Osteocyte (in vitro differentiated cells): ENCODE measurements at places on chromosomes 13 and 19. TPM values are rescaled to one million over a fixed set of nuclear protein-coding genes. Genes with fewer than 3 reads are reported as not detected.
A peak's percentile ranks its signal among the peaks of the same experiment; 100 is the strongest.

DNA sequence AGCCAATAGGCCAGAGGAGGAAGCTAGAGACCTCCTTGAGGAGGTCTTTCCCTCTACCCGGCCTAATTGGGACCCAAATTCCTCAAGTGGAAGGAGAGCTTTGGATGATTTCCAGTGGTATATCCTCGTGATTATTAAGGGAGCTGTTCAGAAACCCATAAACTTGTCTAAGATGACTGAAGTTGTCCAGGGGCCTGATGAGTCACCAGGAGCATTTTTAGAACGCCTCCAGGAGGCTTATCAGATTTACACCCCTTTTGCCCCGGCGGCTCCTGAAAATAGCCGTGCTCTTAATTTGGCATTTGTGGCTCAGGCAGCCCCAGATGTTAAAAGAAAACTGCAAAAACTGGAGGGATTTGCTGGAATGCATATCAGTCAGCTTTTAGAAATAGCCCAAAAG is 198.1 kb downstream of the ZNF486 start:
- no peak overlapping the region for H3K4me3 ChIP-seq
- no peak for DNase-seq
- H3K4me1 ChIP-seq, result no peaks in the 10 kb centered on the region
- peaks cover 2% of the 10 kb centered on the region for H3K36me3 ChIP-seq
- no peak overlapping the region for H3K27ac ChIP-seq

DNA sequence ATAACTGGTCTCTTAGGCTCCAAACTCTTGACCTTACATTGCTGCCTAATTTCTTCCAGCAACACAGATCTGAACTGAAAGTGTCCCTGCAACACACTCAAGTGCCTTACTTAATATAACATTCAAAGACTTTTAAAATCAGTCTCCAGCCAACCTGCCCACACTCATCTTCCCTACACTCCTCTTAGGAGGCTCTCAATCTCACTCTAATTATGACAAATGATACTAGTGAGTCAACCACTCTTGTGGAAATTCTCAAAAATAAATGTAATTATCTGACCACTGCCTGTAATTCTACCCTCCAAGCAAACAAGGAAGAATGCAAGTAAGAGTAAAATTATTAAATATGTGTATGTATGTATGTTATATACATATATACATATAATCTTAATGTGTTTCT is 348.1 kb upstream of the MIR17HG start:
- no peaks in the 10 kb centered on the region for H3K36me3 ChIP-seq
- H3K27me3 ChIP-seq, result no peaks in the 10 kb centered on the region
- no peak for DNase-seq
- no peaks in the 10 kb centered on the region for H3K4me1 ChIP-seq
- H3K27ac ChIP-seq, result no peak overlapping the region

DNA sequence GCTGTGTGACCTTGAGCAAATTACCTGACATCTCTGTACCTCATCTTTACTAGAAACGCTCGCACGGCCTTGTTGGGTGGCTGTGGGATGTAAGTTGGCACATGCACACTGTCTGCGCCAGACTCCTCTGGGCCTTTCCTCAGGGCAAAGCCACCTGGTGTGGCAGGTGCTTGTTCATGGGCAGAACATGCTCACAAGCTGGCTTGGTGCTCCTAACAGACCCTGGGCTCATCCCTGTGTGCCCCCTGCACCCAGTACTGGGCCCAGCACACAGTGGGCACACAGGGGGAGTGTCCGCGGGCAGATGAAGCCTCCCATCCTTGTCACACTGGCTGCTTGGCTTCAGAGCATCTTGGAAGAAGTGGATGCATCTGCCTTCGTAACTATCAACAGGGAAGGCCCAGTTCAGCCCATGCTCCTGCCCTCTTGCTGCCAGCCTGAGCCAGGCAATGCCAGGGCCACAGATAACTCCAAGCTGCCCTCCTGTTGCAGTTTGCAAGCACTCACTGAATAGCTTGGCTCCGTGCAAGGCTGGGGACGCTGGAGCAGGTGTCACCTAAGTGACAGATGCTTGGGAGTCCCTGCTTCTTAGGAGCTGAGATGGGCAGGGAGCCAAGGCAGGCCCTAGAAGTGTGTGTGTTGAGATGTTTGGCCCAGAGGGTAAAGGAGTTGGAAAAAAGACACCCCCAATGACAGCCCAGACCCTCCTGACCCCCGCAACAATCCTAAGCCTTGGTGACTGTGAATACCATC is 123.9 kb downstream of the TUBA3C start:
- H3K27ac ChIP-seq, result no peak overlapping the region
- no peaks in the 10 kb centered on the region for H3K27me3 ChIP-seq
- no peak overlapping the region for H3K4me3 ChIP-seq
- peak; percentile 81 for DNase-seq
- H3K4me1 ChIP-seq, result no peaks in the 10 kb centered on the region

GRCh38 chr13:102038787-102039186 is 363.1 kb downstream of the FGF14 start:
- no peak overlapping the region for H3K27ac ChIP-seq
- no peak for DNase-seq
- peaks cover 49% of the 10 kb centered on the region for H3K27me3 ChIP-seq
- no peaks in the 10 kb centered on the region for H3K4me1 ChIP-seq

Gene SERPINE3
- total RNA-seq, result not detected in 2 replicates
